Inflammatory macrophage treated with lipopolysaccharide for 1 hour (primary cell): ENCODE measurements at places on chromosomes 4 and X.

- no peak for DNase-seq
Measured at GRCh38 chrX:100648458-100649417, 4.7 kb downstream of the SRPX2 start.

DNA sequence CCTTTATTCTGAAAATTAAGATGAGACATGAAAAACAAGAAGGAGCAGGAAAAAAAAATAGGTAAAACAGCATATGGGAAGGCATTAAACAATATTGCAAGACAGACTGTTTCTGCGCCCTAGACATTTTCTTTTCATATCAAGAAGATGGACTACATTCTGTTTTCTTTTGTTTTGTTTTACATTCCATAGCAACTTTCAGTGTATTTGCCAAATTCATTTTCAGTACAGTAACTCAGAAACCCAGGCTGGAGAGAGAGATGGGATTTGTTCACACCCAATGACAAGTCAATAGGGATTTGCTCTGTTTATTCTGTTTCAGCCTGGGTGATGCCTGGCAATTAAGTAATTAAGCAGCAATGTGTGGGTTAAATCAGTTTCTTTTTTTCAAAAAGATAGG is 892.8 kb upstream of the DIAPH2 start:
- no peak for DNase-seq

DNA sequence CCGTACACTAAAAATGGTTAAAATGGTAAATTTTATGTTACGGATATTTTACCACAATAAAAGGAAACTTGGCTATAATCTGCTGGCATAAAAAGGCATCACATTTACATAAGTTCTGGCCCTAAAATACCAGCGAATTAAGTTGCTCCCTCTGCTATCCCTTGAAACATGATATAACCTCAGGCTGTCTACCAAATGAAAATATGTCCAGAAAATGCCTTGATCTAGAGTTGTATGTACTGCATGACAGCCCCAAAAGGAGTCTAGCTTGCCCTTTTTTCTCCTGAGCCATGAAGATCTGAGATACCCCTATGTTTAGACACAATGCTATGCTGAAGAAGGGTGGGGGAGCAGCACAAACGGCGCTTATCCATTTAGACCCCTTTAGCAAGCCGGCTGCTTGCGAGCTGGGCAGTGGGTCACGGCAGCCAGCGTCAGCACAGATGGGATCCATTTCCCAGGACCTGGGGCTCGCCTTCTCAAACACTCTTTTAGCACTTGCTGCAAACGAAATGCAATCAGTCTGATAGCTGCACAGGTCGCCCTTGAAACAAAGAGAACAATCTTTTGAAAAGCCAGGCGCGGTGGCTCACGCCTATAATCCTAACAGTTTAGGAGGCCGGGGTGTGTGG is 77.0 kb downstream of the AFAP1 start:
- DNase-seq = no peak

GRCh38 chr4:14410516-14410915 is 591.8 kb upstream of the CPEB2 start:
- no peak for DNase-seq

DNA sequence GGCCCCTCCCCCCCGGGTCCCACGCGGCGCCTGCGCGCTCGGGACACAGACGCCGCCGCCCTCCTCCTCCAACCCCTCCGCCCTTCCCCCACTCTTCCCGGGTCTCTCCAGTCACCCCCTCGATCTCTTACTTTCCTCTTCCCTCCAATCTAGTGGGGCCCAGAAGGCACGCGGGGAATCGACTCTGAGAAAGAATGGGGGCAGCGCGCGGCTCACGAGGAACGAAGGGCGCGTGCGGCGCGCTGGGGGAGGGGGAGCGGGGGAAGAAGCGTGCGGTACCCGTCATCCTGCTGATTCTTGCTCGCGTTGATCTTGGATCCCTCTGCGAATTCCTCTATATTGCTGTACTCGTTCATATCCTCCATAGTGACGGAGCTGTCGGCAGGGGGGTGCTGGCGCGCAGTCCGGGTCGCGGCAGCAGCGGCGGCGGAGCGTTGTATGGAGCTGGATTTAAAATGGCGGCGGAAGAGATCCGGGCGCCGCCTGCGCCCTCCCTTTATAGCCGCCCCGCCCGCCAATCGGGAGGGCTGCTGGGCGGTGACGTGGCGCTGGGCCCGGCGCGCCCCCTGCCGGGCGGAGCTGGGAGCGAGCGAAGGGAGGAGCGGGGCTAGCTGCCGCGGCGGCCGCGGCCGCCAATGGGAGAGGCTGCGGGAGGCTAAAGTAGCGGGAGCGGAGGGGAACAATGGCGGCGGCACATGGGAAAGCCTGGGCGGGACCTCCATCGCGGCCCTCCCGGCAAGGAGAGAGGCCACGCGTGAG is 1.1 kb downstream of the HNRNPDL start:
- DNase-seq = peak; percentile 99

DNA sequence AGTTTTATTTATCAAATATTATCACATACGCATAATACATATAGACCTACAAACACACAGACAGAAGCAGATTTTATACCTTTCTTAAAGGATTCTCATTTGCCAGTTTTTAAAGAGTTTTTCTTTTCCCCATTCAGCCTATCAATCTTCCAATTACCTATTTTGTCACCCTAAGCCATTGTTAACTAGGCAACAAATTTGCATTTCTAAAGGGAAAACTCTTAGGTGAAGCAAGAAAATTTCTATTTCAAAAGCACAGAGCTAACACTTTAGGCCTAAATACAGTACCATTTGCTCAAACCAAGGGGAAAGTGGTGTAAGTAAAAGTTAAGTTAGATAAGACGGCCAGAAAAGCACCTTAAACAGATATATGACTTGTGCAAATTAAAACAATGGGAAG is 156.6 kb downstream of the NDST3 start:
- no peak for DNase-seq

- no peak for DNase-seq
Measured at GRCh38 chr4:121953860-121954259, 2.0 kb upstream of the TRPC3 start.

DNA sequence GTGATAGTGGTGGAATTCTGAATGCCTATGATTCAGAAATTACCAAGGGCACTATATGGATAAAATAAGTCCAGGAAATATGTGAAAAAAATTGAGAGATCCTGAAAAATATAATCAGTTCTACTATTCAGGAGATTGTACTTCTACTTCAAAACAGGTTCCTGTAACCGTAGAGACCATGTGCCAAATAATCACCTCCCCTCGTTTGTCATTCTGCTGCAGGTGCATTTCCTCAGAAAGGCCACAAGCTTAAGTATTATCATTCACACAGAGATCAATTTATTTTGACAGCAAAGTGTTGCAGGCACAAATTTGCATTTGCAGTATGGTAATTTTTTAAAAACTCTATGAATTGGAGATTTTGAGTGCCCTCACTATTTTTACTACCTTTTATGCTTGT is 1000.0 kb downstream of the CCSER1 start:
- no peak for DNase-seq

- DNase-seq = peak; percentile 1
Measured at GRCh38 chr4:23717528-23718248, 172.2 kb downstream of the PPARGC1A start.

DNA sequence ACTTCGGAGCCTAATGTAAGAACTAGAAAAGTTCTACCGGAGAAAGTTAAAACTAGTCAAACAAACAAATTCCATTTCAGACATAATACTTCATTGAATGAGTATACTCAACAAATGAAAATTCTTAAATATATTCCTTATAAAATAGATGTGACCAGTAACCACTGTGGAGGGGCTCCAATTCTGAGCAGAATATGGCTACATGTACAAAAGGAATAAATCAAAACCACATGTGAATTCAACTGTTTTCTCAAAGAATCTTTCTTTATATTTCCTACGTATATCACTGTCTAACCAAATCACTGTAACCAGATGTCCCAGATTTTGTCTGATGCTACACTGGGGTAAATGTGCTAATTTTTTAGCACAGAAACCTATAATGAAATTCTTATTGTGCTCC is 49.0 kb downstream of the HTN1 start:
- no peak for DNase-seq

DNA sequence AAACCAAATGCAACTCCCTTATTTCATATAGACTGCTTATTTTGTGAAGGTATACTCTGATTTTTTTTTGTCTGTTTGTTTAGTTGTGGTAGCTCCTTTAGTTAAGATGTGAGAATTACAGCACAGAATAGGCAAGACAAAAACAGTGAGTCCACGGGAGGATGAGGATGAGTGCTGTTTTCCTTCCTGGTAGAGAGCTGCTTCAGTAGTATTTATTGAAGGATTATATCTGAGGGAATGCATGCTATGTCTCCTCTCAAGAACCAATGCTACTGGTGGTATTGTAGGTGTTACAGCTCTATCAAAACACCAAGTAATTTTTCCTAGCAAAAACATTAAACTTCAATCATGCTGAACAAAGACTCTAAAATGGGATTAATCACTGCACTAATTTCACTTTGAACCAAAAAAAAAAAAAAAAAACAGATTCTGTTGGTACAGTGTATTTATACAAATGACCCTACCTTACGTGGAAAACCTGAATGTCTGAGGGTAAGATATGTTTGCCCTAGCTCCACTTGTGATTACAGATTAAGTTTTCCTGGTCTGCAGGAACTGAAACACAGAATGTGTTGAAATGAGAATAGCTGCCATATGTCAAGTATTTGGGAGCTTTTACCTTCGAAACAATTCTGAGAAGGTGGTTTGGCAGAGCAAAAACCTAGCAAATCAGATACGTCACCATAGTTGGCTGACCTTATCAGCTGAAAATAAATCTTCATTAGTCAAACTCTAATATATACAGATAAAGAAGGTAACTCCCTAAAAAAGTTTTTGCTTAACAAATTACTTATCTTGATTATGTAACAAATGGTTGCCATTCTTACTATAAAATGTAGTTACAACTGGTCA is 40.3 kb downstream of the PPP3CA start:
- no peak for DNase-seq

- DNase-seq = peak; percentile 50
Measured at GRCh38 chrX:111445485-111445884, 33.5 kb upstream of the DCX start.

DNA sequence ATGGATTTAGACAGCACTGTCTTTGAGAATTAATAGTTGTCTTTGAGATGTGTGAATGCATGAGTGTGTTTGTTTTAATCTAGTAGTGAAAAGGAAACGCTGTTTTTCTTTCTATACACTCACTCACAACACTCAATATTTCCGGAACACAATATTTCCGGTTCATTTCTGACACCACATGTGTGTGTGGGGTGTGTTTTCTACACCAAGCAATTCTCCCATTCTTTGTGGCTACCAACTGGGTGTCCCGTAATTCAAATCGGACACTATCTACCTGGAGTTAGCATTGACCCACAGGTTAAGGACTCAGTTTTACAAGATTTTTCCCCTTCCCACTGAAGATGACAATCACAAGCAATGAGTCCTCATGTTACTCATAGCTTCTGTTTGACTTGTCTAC is 113.9 kb downstream of the SNCA start:
- DNase-seq = no peak

DNA sequence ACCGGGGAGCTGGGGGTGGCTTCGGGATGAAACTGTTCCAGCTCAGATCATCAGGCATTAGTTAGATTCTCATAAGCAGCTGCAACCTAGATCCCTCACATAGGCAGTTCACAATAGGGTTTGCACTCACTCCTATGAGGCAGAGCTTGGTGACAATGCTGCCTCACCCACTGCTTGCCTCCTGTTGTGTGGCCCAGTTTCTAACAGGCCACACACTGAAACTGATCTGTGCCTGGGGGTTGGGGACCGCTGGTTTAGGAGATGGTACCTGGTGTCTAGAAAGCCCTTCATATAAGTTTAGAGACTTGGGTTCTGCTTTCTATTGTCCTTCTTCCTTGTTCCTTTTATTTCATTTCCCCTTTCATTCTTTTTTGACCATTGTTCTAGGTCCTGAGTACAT is 234.2 kb downstream of the FRAS1 start:
- DNase-seq = no peak

- no peak for DNase-seq
Measured at GRCh38 chr4:99529956-99530355, 19.1 kb downstream of the C4orf17 start.

DNA sequence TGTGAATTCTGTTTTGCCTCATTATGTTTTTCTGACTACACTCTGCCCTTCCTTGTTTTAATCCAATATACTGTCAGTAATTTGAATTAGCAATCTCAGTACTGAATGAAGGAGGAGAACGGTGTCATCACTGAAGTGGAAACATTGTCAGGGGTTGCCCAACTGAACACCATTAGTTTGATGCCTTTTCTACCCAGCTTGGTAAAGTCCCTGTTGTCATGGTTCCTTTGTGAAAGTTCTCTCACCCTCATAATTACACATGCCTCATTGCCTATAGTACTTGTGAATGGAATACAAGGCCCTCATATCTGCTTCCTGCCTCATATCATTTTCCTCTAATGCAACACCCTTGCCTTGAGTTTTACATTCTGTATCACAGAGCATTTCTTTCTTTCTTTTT is 76.9 kb downstream of the RRAGB start:
- no peak for DNase-seq

GRCh38 chrX:140431521-140431920 is 73.3 kb downstream of the SOX3 start:
- DNase-seq = no peak

GRCh38 chr4:172818901-172819300 is 349.7 kb upstream of the GALNT7 start:
- DNase-seq = no peak

DNA sequence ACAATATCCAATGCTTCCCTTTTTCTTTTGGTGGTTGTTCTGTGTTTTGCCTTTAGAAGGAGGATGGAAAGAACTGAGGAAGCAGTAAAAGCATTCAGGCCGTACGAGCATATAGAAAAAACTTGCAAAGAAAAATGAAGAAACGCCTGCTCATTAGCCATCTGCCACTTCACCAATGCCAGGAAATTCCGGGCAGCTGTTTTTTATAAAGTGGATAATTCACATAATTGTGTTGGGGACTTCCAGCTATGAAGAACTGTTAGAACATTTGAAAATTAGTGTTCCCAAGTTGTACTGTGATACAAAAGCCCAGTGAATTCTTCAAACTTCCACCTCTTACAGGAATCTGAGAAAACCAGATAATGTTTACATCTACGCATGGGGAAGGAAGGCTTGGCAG is 11.7 kb downstream of the RELL1 start:
- peak; percentile 53 for DNase-seq

GRCh38 chr4:173362666-173363065 is 8.1 kb upstream of the SAP30 start:
- no peak for DNase-seq

DNA sequence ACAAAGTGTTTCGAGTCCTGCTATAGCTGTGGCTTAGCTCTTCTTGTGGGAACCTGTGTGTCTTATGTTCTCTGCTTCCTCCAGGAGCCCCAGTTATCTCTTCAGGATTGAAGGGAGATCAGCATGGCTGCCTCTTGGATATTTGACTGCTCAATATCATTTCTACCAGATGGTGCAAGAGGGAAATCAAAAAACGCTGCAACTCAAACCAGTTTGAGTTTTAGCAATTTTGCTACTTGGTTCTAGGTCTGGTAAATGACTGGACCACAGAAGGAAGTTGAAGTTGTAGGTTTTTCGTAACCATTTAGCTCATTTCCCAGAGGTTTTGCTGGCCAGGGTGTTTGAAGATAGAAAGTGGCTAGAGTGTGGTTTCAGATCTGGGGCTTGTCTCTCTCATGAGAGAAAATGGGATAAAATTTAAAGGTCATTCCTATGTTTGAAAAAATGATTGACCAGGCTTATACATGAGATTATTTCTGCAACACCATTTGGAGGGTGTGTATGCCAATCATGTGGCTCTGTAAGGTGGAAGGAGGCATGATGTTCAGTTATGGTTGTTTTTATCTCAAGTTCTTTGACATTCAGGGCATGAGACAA is 210.4 kb downstream of the SPRY1 start:
- peak; percentile 55 for DNase-seq

- no peak for DNase-seq
Measured at GRCh38 chr4:127441571-127441970, 191.2 kb upstream of the INTU start.
